ENCODE measurements at places on chromosomes 5 and 9.
A peak's percentile ranks its signal among the peaks of the same experiment; 100 is the strongest.

DNA sequence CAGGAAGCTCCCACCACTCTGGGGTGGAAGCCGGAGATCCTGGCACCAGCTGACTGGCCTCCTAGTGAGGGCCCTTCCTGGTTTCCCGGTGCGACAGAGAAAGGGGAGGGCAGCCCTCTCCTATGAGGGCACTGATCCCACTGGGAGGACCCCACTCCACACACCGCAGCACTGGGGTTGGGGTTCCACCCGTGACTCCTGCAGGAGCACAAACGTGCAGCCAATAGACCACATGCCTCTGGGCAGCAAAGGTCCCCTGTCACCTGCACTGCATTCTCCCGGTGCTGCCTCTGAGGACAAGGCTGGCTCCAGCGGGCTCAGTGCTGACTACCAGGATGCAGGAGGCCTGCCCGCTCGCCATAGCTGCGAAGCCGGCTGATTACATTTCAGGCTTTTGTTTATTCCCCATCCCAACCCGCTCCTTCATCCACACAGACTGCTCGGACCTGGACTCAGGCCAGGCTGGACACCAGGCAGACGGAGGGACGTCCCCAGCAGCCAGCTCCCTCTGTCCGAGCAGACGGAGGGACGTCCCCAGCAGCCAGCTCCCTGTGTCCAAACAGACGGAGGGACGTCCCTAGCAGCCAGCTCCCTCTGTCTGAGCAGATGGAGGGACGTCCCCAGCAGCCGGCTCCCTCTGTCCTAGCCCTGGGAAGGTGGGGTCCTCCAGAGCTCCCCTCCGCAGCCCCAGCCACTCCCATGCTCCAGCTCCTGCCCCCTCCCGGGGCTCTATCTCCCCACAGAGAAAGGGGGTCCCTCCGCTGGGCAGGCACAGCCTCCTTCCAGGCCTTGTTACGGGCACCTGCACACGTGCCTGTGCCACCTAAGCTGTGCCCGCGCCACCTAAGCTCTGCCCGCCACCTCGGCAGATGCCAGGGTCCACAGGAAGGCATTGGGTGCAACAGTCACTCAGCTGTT lies 8.8 kb upstream of the CEP72 start:
- DNase-seq: no peak

- DNase-seq: no peak
Measured at GRCh38 chr5:170361616-170362015, 27.6 kb downstream of the KCNMB1 start.

- DNase-seq: peak; percentile 83
Measured at GRCh38 chr5:131640043-131640856, 5.2 kb upstream of the RAPGEF6 start.

- DNase-seq: peak; percentile 29
Measured at GRCh38 chr5:72848474-72849428, 32.3 kb downstream of the TNPO1 start.

DNA sequence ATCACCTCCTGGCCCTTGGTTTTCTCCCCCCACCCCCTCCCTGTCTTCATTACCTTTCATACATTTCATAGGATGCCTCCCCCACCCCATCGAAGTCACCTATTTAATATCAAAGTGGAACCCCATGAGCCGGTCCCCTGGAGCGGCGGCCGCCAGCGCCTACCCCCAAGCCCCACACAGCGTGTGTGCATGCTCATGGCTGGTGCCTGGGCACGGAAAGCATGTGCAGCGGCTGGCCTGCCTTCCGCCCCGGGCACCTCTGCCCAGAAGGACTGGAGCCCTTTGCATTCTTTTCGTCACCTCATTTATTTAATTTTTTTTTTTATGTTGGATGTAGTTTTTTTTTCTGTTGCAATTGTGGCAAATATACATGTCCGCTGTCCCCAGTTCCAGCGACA lies 116.2 kb downstream of the WNK2 start:
- DNase-seq: no peak

DNA sequence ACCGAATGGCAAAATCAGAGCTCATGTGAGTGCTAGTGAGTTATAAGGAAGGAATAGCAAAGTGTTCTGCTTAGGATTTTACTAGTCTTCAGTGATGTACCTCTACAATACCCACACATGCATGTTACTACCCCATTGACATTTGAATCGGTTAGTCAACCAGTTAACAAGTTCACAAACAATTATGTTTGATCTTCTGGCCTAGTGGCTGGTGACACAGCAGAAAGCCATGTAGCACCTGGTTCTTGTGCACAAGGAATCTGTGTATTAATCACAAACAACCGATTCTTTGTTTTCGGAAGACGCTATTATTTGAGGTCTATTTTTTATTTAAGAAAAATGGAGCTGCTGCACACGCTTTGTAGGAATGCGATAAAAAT lies 41.9 kb downstream of the NTRK2 start:
- DNase-seq: peak; percentile 31

DNA sequence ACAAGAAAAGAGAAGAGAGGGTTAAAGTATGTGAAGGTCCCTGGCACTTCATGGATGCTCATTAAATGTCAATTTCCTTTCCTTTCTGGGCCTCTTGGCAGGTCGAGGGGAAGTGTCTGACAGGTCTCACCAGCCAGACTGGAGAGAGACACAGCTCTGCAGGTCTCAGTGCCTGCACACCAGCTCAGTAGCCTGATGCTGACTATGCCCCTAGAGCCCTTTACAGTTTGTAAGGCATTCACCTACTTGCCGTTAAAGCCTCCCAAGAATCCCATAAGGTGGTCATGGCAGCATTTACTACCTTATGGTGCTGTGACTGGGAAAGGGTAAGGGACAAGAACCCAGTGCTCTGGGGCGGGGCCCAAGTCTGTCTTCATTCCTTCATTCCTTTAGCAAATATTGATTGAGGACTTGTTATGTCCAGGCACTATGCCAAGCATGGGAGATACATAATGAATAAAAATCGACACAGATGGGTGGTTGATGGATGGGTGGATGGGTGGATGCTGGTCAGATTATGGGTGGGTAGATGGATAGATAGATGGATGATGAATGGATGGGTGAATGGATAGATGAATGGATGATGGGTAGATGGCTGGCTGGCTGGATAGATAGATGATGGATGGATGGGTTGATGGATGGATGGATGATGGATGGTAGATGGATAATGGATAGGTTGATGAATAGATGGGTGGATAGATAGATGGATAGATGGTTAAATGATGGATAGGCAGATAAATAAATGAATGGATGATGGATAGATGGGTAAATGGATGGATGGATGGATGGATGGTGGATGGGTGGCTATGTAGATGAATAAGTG lies 21.3 kb upstream of the KIF12 start:
- no peak for DNase-seq

- peak; percentile 20 for DNase-seq
Measured at GRCh38 chr5:132751444-132751843, 4.2 kb downstream of the CCNI2 start.

DNA sequence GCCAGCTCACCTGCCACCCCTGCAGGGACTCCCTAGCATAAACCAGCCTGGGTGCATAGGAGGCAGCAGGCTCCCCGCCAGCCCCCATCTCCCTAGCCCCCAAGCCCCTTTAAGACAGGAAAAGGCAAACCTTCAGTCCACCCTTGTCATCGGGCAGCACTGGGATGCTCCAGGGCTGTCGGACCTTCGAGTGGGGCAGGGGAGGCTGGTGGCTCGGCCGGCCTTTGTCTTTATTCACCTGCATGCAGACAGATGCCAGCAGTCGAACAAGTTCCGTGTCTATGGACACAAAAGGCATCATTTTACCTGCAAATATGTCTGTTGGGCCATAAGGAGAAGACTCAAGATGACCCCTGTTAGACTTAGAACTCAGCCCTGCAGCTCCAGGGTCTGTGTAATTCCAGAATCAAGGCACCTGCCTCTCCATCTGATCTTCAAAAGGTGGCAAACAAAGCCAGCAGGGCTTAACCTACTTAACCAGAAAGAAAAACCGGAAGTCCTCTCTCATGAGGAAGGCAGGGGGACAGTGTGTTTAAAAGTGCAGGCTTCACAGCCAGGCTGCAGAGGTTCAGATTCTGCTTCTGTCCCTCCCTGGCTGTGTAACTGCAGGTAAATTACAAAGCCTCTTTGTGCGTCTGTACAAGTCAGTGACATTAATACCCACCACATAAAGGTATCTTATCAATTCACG lies 16.2 kb downstream of the ANKS6 start:
- DNase-seq: no peak

DNA sequence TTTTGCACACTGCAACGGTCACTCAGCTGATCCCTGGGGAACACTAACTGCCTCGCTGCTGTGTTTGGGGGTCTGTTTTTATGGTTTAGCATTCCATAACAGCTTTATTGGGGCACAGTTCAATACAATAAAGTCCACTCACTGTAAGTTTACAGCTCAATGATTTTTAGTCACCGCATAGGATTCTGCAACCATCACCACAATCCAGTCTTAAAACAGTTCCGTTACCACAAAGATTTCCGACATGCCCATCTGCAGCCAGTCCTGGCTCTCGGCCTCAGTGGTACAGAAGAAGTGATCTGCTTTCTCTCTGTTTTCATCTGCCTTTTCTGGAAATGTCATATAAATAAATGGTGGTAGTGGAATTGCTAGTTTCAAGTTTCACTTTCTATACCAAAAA lies 23.6 kb downstream of the OR2V2 start:
- DNase-seq: no peak

DNA sequence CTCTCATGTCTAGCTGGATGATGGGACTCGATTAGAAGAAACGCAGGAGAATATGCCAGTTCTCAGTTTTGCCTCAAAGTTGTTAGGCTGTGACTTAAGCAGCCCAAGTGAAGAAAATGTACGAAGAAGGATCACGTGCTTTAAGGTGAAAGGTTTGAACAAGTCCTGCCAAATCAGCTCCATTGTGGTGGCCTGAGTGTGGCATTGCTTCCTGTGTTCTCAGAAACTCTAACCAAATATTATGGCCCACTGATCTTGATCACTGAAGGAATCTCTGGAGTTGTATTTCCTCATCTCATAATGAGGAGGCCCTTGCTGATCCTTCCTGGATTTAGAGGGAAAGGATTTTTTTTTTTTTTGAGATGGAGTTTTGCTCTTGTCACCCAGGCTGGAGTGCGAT lies 44.0 kb downstream of the OTULIN start:
- no peak for DNase-seq

DNA sequence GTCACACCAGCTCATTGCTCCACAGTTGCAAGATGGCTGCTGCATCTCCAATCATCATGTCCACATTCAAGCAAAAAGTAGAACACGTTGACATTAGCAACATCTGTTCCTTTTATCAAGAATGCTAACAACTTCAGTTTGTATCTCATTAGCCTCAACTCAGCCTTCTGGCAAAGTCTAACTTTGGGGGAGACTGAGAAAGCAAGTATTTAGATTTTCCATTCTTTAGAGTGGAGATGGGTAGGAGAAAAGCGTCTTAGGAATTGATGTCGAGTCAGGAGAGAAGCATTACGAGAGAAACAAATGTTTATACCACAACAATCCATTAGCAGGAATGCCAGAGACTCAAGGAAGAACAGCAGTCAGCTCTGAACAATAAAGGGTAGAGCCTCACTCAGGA lies 446.3 kb downstream of the ENC1 start:
- DNase-seq: no peak

DNA sequence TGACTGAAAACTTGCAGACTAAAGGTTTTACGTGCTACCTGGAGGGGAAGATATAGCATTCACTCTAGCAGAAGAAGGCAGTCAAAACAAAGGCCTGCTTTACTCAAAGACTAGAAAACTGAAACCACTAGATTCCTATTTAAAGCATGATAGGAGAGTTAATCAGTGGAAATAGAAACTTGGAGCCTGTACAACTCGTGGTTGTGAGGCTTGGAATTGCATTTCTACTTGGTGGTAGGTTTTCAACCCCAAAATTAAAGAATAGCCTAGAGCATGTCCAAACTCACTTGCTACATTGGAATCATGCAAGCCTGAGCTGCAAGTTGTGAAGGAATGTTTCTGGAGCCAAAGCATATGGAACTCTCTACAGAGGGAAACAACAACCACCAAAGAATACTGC lies 1526.4 kb upstream of the NUDT12 start:
- no peak for DNase-seq

DNA sequence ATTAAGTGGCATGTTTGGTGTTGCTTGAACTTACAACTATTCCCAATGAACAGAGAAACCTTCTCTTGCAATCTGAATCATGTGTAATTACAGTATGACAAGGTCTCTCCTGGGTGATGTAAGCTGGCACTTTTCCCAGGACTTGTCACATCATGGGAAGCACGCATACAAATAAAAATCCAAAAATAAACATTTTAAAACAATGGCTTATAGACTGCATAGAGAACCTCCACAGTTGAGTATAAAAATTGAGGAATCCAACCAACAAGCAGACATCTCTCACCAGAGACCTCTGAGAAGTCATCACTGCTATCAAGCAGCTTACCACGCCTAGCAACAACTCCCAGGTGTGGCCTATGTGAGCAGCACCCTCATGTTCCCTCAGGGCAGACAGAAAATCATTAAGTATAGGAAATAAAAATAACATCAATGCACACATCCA lies 3.9 kb downstream of the MLLT3 start:
- peak; percentile 92 for DNase-seq

GRCh38 chr9:11141357-11141756 lies 528.6 kb upstream of the PTPRD start:
- peak; percentile 40 for DNase-seq

DNA sequence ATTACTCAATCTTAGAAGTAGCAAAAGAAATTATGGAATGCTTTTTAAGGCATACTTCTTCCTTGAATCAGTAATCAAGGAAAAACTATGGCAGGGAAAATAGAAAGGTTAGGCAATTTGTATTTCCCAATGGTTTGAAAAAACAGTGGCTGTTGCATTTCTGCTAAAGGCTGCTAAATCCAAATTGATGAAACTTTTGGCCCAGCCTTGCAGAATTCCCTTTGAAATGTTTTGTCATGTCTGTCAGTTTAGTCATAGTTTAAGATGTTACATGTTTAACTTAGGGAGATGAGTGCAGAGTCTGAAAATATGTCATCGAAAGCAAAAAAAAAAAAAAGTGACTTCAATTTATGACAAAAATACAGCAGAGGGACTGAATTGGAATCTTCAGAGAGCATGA lies 878.9 kb upstream of the WWC1 start:
- no peak for DNase-seq

DNA sequence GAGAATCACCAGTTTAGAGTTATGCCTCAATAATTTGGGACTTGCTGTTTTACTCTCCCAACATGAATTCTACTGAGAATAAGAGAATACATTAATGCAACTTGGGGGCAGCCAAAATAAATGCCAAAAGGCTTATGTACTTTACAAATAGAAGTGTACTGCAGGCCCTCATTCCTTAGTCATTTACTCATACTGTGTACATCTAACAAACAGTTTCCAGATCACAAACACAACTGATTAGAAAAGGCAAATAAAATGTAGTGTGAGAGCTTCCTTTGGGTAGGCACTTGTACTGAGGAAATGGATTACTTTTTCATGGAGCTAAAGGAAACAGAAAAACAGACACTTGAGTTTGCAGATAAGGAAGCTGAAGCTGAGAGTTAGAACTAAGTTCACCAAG lies 12.6 kb downstream of the ANKDD1B start:
- peak; percentile 70 for DNase-seq

DNA sequence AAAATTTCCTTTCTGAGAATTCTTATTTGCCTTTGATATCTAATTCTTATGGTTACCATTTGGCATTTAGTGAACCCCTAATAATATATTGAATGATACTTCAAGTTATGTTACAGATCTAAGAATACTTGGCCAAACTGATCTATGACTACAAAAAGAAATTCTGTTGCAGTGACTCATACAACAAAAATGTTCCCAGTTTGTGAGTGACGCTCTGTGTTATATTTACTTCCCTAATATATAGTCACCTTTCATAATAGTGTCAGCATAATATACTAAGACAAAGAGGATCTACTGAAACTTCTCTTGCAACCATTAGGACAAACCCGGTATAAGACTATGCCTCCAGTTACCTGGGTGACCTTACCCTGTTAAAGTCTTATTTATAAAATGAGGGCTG lies 216.9 kb upstream of the TLX3 start:
- peak; percentile 84 for DNase-seq

All from bronchial epithelial cell (primary cell).